ENCODE measurements at places on chromosomes 2 and 18. TPM values are rescaled to one million over a fixed set of nuclear protein-coding genes. Genes with fewer than 3 reads are reported as not detected.

- DNase-seq: no peak
Observed at GRCh38 chr18:11578799-11579198, 30.6 kb upstream of the SLC35G4 start.

Gene ACP1
- polyA plus RNA-seq: 126 TPM

DNA sequence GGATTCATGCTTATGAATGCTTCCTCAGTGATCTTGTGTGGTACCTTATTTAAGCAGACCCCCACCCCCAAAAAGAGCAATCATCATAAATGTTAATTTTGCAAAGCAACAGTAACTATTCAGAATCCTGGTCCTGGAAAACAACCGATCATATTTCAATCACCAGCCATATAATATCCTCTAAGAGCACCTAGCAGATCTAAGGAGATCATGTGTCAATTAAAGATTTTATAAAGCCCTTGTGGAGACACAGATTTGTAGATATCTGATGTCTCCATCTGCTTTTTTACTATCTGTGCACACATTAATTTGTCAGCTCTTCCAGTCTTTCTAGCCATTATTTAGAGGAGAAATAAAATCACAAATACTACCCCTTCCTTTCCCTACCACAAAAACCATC lies 423.7 kb downstream of the TGIF1 start:
- no peak for DNase-seq

DNA sequence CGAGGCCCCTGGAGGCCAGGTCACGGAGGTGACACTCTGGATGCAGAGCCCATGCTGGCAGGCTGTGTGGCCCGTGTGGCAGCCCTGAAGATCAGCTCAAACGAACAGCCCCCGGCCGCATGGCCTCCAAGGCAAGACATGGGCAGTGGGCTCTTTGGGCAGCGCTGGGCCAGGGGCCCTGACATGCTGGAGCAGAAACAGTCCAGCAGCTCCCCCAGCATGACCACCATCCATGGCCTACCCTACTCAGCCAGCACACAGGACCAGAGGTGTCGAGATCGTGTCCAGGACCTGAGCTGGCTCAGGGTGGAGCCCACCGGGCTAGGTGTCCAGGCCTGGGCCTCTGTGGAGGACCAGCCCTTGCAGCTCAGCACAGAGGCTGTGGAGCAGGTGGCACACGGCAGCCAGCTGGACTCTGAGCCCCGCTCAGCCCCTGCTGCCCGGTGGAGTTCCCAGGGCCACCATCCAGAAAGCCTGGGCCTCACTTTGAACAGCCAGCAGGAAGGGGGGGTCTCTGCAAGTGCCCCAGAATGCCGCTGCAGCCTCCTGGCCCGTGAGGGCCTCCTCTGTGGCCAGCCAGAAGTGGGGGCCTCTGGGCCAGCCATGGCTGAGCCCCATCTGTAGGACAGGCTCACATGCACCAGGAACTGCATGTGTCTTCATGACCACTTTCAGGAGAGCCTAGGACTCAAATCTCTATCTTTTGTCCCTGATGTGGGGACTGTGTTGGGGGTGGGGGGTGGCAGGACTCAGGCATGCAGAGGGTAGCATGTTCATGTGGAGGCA lies 8.9 kb downstream of the AMER3 start:
- no peak for DNase-seq

Gene ZNF892
- 1.6 TPM for polyA plus RNA-seq

DNA sequence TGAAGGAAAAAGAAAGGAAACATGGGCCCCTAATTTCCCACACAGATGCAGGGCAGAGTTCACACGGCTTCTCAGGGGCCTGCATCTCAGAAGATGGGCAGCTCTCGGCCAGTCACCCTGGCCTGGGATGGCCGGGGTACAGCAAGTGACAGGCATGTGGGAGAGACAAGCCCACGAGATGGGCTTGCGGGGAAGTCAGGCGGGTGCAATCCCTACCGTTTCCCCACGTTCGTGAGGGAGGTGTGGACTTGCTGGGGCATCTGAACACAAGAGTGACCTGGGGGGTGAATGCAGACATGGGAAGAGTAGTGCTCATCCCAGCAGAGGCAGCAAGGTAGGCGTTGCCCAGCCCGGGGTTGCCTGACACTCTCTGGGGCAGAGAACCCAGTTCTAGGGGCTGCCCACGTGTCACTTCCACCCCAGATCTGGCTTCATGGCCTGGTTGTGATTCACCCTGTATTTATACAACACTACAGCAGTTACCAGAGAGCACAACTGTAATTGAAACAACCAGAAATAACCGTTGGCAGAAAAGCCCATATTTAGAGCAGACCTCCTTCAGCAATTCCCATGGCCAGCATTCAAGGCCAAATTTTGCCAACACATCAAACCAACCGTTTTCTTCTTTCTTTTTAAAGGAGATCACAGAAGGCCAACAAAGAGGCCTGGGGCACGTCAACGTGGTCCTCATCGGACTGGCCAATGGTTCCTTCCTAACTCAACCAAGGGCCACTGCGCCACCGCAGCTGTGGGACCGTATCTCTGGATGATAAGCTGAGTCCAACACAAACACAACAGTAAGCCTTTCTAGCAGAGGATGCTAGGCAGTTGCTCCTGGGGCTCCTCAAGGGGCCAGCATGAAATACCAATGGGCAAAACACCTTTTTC lies 58.4 kb downstream of the PARD6G start:
- no peak for DNase-seq

DNA sequence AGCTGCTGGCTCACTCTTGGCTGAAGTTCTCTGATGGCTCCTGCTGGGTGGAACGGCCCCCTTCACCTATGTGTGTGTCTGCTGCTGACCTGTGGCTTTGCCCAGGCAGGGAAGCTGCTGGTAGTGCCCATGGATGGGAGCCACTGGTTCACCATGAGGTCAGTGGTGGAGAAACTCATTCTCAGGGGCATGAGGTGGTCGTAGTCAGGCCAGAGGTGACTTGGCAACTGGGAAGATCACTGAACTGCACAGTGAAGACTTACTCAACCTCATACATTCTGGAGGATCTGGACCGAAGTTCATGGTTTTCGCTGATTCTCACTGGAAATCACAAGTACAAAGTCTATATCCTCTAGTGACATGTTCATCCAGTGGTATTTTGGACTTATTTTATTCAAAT lies 13.9 kb upstream of the UGT1A8 start:
- no peak for DNase-seq

- no peak for DNase-seq
Observed at GRCh38 chr18:23916338-23916737, 98.2 kb upstream of the TTC39C start.

- DNase-seq: peak; percentile 6
Observed at GRCh38 chr2:107001964-107002696, 116.2 kb upstream of the ST6GAL2 start.

Gene PNPT1
- polyA plus RNA-seq: 15.9 TPM

DNA sequence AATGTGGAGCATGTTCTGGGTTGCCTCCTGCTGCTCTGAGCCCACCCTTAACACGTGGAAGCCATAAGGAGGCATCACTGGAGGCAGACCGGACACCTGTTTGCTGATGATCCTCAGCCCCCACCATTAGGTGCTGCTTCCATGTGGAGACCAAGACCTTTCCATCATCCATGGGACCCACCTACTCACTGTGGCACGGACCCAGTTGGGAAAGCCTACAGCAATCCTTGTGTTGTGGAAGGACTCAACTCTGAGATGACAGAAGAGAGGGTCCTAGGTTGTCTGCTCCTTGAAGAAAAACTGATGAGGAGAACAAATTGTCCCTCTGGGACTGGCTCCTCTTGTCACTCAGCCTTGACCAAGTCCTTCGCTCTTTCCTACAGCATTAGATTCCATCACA lies 86.5 kb upstream of the RAB12 start:
- no peak for DNase-seq

Gene ARHGAP15
- polyA plus RNA-seq: not detected

GRCh38 chr18:33014060-33014796 lies 241.4 kb upstream of the KLHL14 start:
- no peak for DNase-seq

GRCh38 chr2:120323807-120324399 lies 22.0 kb upstream of the INHBB start:
- no peak for DNase-seq

- no peak for DNase-seq
Observed at GRCh38 chr2:54579682-54580620, 123.8 kb downstream of the SPTBN1 start.

Gene MORN2
- 24.9 TPM for polyA plus RNA-seq

Gene POU3F3
- polyA plus RNA-seq: not detected

DNA sequence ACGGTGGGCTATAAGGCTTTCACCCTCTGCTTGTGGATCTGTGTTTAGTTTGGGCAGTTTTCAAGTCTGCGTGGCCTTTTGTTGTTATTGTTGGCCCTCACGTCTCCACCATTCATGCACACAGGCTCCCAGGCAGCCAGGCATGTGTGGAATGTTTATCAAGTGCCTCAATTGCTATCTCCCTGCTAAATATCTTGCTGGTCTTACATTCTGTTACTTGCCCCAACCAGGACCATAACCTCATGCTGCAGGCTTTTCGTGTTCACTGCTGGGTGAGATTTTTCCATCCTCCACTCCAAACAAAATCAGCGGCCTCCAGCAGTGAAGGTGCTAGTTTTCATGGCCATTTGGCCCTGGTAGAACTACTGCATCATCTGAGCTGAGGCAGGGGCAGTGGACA lies 63.0 kb upstream of the DSC1 start:
- no peak for DNase-seq

Gene SPHKAP
- not detected for polyA plus RNA-seq

DNA sequence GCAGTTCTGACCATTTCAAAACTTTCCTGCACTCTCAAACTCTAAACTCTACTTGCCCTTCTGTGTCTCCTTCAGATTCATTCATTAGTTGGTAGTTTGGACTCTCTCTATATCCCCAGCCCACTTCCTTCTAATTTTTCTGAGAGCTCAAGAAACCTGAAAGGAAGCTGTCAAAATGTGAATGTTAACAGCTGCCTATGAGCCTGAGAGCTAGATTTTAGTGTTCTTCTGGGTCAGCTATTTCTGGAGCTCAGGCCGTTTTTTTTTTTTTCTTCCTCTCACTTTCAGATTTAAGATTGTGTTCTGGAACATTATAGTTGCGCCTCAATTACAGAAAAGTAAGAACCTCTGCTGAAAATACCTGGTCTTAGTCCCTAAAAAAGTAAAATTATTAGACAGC lies 73.1 kb downstream of the RTN4 start:
- DNase-seq: no peak

Gene AQP4
- not detected for polyA plus RNA-seq

DNA sequence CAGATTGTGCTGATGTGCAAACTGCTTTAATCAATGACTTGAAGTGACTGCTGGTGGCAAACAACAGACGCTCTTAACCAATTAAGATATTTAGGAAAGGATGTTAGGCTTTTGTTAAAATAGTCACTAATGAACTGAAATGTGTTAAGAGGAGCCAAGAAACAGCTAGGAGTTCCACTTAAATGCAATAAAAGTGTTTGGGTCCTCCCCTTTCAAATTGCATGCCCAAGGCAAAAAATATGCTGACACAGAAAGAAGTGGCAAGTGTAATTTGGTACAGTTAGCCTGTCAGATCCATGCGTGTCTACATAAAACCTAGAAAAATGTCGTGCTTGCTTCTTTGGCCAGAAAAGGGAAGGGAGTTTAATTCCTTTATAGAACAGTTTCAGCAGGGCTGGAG lies 61.9 kb downstream of the XRCC5 start:
- DNase-seq: no peak

- no peak for DNase-seq
Observed at GRCh38 chr2:142188562-142188961, 57.7 kb upstream of the LRP1B start.

GRCh38 chr2:53314718-53315117 lies 452.9 kb upstream of the CHAC2 start:
- DNase-seq: no peak

Gene CD302
- polyA plus RNA-seq: 12.3 TPM

GRCh38 chr2:208948073-208948472 lies 475.8 kb upstream of the MAP2 start:
- DNase-seq: no peak

DNA sequence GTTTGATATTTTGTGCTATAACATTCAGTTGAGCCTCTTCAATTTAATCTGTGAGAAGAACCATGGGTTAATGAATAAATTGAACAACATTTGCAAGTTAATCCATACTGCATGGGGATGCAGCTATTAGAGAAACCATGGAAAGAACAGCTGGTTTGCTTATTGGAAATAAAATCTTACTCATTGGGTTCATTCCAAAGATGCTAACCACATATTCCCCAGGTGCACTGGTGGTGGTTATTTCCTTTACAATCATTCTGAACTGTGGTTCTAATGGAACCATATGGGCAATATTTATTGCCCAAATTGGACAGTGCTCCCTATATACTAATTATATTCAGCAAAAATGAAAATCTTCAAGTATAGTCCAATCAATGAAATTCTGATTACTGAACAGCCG lies 1200.4 kb upstream of the CDH2 start:
- DNase-seq: no peak
